COR-L47 (cell line): ENCODE measurements at places on chromosomes 5 and 9.

GRCh38 chr5:130520211-130520610, 615.9 kb downstream of the CHSY3 start:
- DNase-seq: no peak

GRCh38 chr9:5438301-5439162, 807 bp upstream of the PLGRKT start:
- DNase-seq: no peak

GRCh38 chr5:91016954-91017700, 366.0 kb downstream of the ARRDC3 start:
- no peak for DNase-seq

DNA sequence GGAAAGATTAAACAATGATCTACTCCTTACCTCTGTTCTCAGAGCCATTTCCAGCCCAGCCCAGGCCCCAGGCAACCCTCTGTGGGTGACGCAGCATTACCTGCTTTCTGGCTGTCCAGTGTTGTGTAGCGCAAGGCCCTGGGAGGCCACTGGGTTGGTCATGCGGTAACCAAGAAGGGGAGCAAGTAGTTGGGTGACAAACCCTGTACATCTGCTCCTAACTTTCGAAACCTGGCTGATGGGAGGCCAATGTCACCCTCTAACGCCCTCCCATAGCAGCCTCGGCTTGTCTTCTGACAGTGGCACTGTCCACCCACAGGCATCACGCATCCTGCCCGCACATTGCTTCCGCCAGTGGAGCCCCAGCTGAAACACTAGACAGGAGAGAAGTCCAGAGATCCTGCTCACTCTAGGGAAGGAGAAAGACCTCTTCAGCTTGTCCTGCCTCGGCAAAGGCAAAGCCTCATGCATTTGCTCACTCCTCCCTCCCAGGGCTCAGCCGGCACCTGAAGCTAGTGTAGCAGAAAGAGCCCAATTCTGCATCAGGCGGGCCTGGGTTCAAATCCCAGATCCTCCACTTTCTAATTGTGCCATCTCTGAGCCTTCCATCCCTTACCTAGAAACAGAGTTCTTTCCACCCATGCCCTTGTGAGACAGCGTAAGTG, 94.6 kb downstream of the ADAMTS2 start:
- DNase-seq: no peak

DNA sequence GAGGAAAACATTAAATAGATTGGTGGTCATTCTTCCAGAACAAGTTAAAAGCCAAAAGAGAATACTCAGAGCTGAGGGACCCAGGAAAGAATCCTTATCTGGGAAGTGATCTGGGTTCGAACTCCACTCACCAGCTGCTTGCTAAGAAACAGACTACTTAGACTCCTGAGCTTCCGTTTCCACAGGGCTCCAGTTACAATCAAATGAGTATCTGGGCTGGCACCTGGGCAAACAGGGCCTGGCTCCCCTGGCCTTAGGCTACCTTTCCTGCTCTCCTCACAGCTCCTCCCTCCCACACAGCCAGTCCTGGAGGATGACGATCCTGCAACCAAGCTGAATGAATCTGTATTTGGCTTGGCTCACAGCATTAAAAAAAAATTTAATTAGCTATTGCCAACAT, 2.5 kb downstream of the MAPK9 start:
- peak; percentile 7 for DNase-seq

- no peak for DNase-seq
Observed at GRCh38 chr5:164577742-164578141, 1072.3 kb downstream of the MAT2B start.

- no peak for DNase-seq
Observed at GRCh38 chr9:137127301-137128157, 11.4 kb upstream of the GRIN1 start.

GRCh38 chr9:137952976-137953666, 75.5 kb downstream of the CACNA1B start:
- DNase-seq: no peak

DNA sequence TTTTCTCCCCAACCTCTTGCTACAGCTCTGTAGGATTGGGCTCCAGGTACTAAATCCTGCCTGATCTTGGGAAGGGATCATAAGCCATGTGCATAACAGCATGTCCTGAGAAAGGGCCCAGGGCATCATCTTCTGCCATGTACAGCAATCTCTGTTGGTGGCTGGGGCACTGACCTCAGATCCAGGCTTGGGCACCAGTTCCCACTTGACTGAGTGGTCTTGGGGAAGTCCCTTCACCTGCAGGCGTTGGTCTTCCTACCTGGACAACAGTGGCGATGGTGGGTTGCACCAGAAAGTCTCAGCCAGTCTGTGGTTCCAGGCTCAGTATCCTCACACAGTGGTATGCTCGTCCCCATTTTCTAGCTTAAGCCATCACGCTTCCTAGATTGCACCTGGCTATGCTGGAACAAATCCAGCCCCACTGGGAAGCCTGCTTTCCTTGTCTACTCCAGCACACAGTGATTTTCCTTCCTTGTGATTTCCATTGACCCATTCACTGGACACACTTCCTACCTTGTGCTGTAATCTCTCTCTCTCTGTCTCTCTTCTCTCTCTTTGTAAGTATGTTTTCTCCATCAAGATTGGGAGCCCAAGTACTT, 121.7 kb upstream of the PITX1 start:
- DNase-seq: peak; percentile 23

DNA sequence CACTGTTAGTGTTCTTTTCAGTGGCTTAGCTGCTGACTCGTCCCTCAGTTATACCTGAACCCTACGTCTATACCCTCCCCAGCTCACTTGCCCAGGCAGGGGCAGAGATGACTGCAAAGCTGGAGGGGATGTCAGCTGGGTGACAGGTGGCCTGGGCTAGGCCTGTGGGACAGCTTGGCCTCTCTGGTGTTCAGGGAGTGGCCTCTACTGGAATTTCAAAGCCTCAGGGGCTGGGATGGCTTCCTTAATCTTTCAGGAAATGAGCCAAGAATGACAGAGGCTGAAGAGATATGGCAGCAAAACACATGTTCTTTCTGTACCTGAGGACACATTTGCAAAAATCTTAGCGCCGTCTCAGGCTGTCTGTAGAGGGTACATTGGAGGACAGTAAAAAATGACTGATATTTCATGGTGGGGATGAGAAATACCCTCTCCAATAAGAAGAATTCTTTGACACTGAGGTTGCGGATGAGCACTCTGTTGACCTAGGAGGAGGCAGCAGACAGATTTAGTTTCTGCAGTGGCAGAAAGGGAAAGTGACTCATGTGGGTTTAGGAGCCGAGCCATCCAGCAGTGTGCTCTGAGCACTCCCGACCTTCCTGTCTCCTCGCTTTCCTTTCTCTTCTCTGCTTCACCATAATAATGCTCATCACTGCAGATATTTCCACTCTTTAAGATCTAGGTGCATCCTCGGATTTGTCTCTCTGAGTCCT, 54.4 kb downstream of the ENTREP1 start:
- DNase-seq: no peak

DNA sequence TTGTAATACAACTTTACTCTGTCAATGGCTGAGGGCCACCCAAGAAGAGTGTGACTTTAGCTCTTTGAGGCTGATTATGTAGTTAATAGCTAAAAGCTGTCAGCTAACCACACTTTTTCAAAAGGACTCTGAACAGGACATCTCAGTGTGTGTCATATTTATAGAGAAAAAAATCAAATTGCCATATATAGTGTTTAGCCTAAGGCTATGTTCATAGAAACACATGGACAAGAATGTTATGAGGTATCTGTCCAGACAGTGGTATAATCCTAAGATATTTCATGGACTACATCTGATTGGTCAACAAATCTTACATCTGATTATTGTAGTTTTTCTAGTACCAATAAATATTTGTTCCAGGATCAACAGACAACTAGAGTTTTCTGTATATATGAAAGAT, 42.1 kb upstream of the CDH18 start:
- DNase-seq: no peak

GRCh38 chr5:57839025-57839424, 356.4 kb upstream of the ACTBL2 start:
- no peak for DNase-seq

DNA sequence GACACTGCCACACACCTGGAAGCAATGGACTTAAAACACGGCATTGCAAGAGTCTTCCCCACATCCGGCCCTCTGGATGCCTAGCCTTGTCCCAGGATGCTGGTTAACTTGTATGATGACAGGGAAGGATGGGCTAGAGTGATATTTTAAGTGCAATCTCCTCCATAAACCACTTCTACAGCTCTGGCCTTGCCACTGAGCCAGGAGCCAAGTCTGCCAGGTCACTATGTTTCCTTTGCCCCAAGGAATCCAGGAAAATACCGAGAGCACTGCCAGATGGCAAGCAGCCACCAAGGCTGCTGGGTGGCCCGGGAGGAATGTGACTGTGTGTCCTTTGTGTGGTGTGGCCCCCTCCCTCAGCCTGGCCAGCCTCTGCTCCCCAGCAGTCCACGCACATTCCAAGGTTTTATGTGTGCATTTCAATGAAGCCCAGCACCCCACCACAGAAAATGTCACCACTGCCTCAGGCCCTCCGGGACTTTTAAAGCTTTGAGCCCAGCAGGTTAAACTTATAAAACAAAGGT, 106.0 kb downstream of the FRMD3 start:
- no peak for DNase-seq

GRCh38 chr5:142661957-142662356, 23.9 kb downstream of the FGF1 start:
- no peak for DNase-seq

DNA sequence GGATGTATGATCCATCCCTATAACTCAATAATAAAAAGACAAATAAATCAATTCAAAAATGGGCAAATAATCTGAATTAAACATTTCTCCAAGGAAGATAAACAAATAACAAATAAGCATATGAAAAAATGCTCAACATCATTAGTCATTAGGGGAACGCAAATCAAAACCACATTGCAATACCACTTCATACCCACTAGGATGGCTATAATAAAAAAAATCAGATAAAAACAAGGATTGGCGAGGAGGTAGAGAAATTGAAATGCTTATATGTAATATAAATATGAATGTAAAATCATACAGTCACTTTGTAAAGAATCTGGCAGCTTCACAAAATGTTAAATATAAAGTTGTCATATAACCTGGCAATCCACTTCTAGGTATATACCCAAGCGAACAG, 52.3 kb upstream of the TBCA start:
- DNase-seq: no peak

DNA sequence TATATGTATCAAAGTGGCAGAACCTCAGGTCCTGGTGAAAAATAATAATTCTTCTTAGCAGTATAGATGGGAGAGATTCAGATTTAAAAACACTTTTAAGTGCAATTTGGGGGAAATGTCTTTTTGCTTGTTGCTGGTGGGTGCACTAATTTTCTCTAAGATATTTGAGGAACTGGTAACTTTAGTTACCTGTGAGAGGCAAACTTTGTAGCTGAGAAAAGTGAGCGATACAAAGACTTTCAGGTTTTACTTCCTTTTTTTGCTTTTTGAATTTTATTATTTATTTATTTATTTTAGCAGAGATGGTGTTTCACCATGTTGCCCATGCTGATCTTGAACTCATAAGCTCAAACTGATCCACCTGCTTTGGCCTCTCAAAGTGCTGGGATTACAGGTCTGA, 303.1 kb upstream of the PTGER4 start:
- DNase-seq: no peak

DNA sequence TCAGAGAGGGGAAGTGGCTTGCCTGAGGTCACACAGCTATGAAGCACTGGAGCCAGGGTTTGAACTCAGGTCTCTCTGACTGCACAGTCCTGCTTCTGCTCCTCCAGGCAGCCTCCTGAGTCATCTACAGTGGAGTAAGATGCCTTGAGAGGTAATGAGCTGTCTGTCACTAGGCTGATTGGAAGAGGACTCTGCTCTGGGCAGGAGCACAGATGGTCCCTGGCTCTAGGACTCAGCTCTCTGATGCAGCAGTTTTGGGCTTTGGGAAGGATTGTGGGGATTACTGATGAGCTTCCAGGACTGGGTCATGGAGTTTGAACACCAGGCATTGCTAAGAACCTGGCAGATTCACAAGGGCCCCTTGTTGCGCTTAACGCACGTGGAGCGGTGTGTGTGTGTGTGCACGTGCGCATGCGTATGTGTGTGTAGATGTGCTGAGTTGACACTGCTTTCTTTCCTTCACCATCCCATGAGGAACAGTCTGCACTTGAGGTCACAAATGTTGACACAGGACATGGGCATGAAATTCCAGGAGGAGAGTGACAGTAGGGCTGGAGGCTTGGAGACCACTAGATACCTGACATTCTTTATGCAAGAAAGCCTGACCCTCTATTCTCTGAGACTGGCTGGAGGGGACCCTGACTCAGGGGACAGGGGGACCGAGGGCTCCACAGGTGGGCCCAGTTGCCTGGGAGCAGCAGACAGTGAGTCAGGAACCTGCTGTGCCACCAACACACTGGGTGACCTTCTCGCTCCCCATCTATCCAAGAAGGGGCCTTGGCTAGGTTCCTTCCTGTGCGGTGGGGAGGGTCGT, 170.5 kb downstream of the RGS3 start:
- DNase-seq: no peak

- DNase-seq: no peak
Observed at GRCh38 chr9:33447799-33448553, 583 bp upstream of the AQP3 start.

DNA sequence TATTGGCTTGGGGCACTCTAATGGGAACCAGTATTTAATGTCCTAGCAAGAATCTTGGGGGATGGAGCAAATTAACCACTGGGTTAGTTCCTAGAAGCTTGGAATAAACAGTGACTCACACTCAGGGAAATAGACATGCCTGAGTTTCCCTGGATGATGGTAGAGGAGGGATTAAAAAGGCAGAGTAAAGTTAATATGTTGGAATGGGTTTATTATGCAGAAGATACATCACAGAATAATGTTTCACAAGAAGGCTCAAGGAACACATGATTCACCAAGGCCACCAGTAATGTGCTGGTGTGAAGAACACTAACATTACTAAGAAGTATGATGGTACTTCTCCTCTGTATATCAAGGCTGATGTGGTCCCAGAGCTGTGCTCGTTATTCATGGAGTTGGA, 752.9 kb upstream of the SEMA6A start:
- no peak for DNase-seq

DNA sequence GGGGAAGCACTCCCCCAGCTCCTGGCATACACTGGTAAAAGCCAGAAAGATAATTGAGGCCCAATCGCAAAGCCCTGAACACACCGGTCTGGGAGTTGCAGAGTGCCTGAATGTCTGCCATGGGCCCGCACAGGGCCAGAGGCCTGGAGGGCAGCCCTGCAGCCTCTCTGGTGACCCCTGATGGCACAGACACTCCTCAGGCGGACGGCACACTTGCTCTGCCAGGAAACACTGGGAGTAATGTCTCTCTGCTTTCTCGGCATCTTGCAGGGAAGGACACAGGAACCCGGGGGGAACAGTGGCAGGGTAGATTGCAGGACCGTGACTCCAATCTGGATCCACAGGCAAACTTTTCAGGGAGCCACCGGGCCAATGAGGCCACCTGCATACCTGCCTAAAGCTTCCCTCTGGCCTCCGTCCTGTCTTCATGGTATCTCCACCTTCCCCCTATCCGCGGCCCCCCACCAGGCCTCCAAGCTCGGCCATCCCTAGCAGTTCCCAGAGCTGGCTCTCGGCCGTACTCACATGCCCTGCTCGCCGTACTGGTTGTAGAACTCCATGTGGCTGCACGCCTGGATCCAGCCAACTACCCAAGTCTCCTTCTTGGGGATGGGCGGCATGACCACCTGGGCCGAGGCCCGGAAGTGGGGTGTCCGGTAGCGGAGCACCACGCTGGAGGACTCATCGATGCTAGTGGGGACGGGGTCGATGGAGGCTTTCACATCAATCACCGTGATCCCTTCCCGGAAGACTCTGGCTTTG, 797 bp downstream of the FAM78A start:
- no peak for DNase-seq

GRCh38 chr9:16150501-16150900, 597.7 kb downstream of the CCDC171 start:
- DNase-seq: no peak

GRCh38 chr5:36680066-36680465, 73.7 kb downstream of the SLC1A3 start:
- DNase-seq: no peak

- no peak for DNase-seq
Observed at GRCh38 chr5:77863181-77863580, 87.0 kb upstream of the TBCA start.
